ENCODE measurements at places on chromosomes 4 and X. TPM values are rescaled to one million over a fixed set of nuclear protein-coding genes. Genes with fewer than 3 reads are reported as not detected.

DDX53 gene
- polyA plus RNA-seq: not detected

NAP1L2 gene
- polyA plus RNA-seq: 1.7 TPM

DNA sequence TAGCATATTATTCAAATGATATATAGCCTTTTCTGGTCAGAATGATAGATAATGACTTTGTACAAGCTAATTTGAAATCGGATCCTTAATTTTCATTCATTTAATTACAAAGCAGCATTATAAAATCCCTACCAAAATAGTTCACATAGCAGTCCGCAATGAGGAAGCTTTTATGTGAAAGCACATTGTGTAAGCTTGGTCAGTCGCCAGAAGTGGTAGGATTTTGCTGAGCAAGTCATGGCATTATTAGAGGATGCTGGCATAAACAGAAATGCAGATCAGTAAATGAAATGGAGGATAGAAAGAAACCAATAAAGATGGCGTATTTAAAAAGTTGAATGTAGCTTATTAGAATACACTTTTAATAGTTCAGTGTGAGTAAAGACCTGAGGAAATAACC, 93.2 kb upstream of the DIAPH2 start:
- DNase-seq: peak; percentile 42
- no peaks in the 10 kb centered on the region for H3K36me3 ChIP-seq
- H3K27me3 ChIP-seq: no peaks in the 10 kb centered on the region
- H3K27ac ChIP-seq: no peak overlapping the region

DNA sequence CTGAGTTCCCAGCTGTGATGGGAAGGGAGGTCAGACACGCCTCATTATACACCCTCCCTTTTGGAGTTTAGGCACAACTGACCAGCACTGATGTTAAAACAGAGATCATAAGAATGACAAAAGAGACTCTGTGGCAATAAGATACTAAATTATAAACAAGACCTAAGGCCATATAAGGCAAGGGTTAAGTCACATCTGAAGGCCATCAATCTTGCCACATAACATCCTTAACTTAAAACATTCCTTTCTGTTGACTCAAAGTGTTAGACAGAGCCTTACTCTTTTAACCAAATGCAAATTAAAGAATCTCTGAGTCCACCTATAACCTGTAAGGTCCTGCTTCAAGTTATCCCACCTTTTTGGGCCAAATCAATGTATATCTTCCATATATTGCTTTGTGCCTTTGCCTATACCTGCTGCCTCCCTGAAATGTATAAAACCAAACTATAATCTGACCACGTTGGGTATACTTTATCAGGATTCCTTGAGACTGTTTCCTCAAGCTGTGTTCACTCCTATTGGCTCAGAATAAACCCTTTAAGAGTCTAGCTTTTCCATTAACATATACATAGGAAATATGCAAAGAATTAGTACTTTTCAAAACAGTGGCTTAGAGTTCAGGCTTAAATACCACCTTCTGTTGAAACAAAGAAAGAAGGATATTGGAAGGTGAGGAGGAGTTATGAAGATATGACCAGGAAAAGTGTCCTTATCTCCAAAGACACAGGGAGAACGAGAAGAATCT, 214.4 kb upstream of the PPP1R2C start:
- H3K36me3 ChIP-seq: no peaks in the 10 kb centered on the region
- H3K27ac ChIP-seq: no peak overlapping the region
- H3K27me3 ChIP-seq: no peaks in the 10 kb centered on the region

- no peaks in the 10 kb centered on the region for H3K36me3 ChIP-seq
- DNase-seq: peak; percentile 10
- H3K4me1 ChIP-seq: peaks cover 3% of the 10 kb centered on the region
- no peak overlapping the region for H3K27ac ChIP-seq
- H3K4me3 ChIP-seq: no peak overlapping the region
- no peaks in the 10 kb centered on the region for H3K27me3 ChIP-seq
These were observed 225.4 kb downstream of the PCDH7 start for GRCh38 chr4:30945586-30945985.

DNA sequence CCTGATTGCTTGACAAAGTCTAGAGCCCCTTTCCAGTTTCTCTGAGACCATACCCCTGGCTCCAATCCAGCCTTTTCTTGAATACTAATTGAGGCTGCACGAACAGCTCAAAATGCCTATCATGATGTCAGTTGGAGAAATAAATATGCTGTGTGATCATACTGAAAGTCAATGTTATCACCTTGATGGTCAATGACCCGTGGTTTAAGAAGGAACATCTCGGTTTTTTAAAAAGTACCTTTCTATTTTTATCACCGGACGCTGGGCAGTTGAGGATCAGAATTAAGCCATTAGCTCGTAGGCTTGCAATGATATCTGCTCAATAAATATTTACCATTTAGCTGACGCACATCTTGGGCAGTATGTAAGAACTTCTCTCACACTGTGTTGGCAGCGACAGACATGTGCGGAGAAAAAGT, 852 bp upstream of the WDR44 start:
- H3K27ac ChIP-seq: peak overlapping the region; percentile 75
- H3K4me3 ChIP-seq: no peak overlapping the region
- H3K36me3 ChIP-seq: no peaks in the 10 kb centered on the region

DNA sequence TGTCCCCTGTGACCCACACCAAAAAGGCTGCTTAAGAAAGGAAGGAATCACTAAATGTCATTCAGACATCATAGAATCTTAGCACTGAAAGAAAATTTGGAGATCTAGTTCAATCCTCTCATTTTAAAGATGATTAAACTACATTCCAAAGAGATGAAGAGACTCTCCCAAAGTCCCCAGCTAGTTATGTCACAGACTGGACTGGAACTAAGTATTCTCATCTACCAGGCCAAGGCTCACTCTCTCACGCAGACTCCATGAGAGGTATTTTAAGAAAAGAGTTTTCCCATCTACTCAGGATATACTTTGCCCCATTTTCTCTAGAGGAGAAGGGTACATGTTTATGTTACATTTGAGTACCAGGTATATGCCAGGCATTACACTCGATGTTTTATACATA, 6.9 kb downstream of the FABP2 start:
- H3K4me1 ChIP-seq: no peaks in the 10 kb centered on the region
- H3K4me3 ChIP-seq: no peak overlapping the region
- H3K27me3 ChIP-seq: no peaks in the 10 kb centered on the region
- DNase-seq: no peak

DNA sequence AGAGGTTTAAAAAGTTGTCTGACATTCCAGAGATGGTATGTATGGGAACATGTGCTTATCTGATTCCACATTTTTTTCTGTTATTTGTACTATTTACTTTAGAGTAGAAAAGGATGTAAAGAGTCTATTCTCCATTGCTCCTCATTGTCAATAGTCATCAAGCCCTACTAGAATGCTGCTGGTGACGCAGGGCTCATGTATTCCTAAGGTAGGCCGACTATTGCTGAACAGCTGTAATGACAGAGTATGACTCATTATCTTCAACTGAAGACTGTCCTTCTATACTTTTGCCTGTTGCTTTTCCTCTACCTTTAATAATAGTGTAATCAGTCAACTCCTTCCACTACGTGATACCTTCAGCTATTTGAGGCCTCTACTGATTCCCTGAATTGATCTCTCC, 509.1 kb upstream of the NR3C2 start:
- H3K27ac ChIP-seq: no peak overlapping the region
- no peaks in the 10 kb centered on the region for H3K4me1 ChIP-seq
- DNase-seq: no peak
- no peaks in the 10 kb centered on the region for H3K27me3 ChIP-seq
- H3K4me3 ChIP-seq: no peak overlapping the region

DNA sequence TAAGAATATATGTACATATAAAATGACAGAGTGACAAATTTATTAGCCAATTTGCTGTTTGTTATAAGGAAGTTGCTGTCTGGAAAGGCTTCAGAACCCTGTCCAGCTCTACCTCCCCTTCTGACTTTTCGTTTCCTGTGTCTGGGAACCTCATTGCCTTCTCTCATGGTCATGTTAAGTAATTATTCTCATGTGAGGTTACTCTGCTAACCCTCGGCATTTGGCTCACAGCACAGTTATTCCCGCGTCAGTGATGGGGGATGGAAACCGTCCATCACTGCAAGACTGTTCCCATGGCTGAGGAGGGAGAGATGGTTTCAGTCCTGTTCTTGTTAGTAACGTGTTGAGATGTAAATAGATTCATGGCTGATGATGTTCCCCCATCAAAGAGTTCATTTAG, 11.9 kb downstream of the EDNRA start:
- H3K27ac ChIP-seq: no peak overlapping the region
- H3K27me3 ChIP-seq: no peaks in the 10 kb centered on the region
- no peak overlapping the region for H3K4me3 ChIP-seq
- peaks cover 67% of the 10 kb centered on the region for H3K4me1 ChIP-seq
- peak; percentile 91 for DNase-seq
- H3K36me3 ChIP-seq: no peaks in the 10 kb centered on the region

GRCh38 chr4:10182446-10183424, 66.1 kb upstream of the WDR1 start:
- H3K27ac ChIP-seq: no peak overlapping the region
- DNase-seq: no peak
- no peak overlapping the region for H3K4me3 ChIP-seq
- H3K36me3 ChIP-seq: no peaks in the 10 kb centered on the region
- H3K4me1 ChIP-seq: peaks cover 3% of the 10 kb centered on the region
- H3K27me3 ChIP-seq: no peaks in the 10 kb centered on the region

SNCA gene
- 7.1 TPM for polyA plus RNA-seq

GABRQ gene
- polyA plus RNA-seq: not detected

DNA sequence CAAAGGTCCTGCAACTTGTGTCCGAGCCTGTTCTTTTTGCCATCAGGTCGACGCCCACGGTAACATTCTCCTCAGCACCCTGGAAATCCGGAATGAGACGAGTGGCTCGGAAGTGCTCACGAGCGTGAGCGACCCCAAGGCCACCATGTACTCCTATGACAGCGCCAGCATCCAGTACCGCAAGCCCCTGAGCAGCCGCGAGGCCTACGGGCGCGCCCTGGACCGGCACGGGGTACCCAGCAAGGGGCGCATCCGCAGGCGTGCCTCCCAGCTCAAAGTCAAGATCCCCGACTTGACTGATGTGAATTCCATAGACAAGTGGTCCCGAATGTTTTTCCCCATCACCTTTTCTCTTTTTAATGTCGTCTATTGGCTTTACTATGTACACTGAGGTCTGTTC, 37.9 kb downstream of the COMMD8 start:
- no peaks in the 10 kb centered on the region for H3K27me3 ChIP-seq
- DNase-seq: no peak
- H3K4me3 ChIP-seq: no peak overlapping the region
- no peak overlapping the region for H3K27ac ChIP-seq
- no peaks in the 10 kb centered on the region for H3K36me3 ChIP-seq

CENPE gene
- polyA plus RNA-seq: 0.28 TPM

DGKK gene
- 0.02 TPM for polyA plus RNA-seq

DNA sequence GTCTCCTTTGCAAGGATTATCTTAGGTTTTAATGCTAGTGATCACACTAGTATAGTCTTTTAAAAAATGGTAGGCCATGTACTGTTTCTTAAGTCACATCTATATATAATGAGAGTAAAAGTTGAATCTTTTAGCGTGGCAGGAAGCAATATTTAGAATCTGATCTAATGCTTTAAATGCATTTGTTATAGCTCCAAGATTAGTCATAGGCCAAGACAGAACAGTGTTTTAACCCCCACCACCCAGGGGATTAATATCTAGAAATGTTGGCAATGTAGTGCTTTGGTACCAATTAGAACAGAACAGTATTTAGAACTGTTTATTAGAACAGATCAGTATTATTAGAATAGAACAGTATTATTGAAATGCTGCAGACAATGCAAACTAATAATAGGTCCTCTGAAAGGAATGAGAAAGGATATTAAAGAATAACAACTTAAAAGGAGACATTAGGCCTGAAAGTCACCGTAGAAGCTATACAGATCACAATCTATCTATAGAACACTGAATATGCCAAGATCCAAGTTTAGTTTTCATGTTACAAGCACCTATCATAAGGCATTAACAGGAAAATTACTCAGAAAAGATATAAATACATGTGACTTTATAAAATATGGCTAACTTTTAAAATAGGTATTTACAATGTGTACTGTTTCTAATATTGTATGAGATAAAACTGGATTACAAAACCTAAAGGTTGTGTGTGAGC, 146.2 kb downstream of the NPNT start:
- no peak overlapping the region for H3K27ac ChIP-seq
- H3K4me3 ChIP-seq: no peak overlapping the region
- DNase-seq: no peak
- no peaks in the 10 kb centered on the region for H3K27me3 ChIP-seq
- H3K36me3 ChIP-seq: peaks cover 6% of the 10 kb centered on the region

SLC7A11 gene
- polyA plus RNA-seq: 2.0 TPM

DMP1 gene
- polyA plus RNA-seq: not detected

SLC16A2 gene
- 2.1 TPM for polyA plus RNA-seq

HS3ST1 gene
- 1.7 TPM for polyA plus RNA-seq

HS6ST2 gene
- 0.87 TPM for polyA plus RNA-seq

- no peak overlapping the region for H3K4me3 ChIP-seq
- no peak for DNase-seq
- no peaks in the 10 kb centered on the region for H3K27me3 ChIP-seq
These were observed 51.8 kb downstream of the STX18 start for GRCh38 chr4:4490041-4490440.

- no peak for DNase-seq
- no peaks in the 10 kb centered on the region for H3K4me1 ChIP-seq
- no peak overlapping the region for H3K4me3 ChIP-seq
- no peak overlapping the region for H3K27ac ChIP-seq
- H3K27me3 ChIP-seq: no peaks in the 10 kb centered on the region
These were observed 587.5 kb upstream of the LCORL start for GRCh38 chr4:18608908-18609533.

MAOB gene
- 5.6 TPM for polyA plus RNA-seq

- no peak overlapping the region for H3K27ac ChIP-seq
- no peak overlapping the region for H3K4me3 ChIP-seq
- no peak for DNase-seq
- no peaks in the 10 kb centered on the region for H3K4me1 ChIP-seq
- H3K27me3 ChIP-seq: no peaks in the 10 kb centered on the region
These were observed 1827.2 kb downstream of the ARAP2 start for GRCh38 chr4:34417160-34417559.
